ENCODE measurements at places on chromosomes 3 and 15. TPM values are rescaled to one million over a fixed set of nuclear protein-coding genes. Genes with fewer than 3 reads are reported as not detected.

CCDC39 gene
- 3.9 TPM for total RNA-seq

IFT57 gene
- total RNA-seq: 57.7 TPM

LYSMD4 gene
- 20.1 TPM for total RNA-seq

MME gene
- total RNA-seq: 9.7 TPM

NMD3 gene
- total RNA-seq: 77.0 TPM

HTR3D gene
- total RNA-seq: not detected

GOLGA6L7 gene
- total RNA-seq: not detected

MCF2L2 gene
- total RNA-seq: 60.9 TPM

PLA1A gene
- total RNA-seq: 0.23 TPM

MYEF2 gene
- total RNA-seq: 140 TPM

XYLB gene
- 6.5 TPM for total RNA-seq
